Lung (tissue), 17 donors: ENCODE measurements at places on chromosomes 4 and X. TPM values are rescaled to one million over a fixed set of nuclear protein-coding genes. Genes with fewer than 3 reads are reported as not detected.

CSN3 gene
- total RNA-seq: not detected

DNA sequence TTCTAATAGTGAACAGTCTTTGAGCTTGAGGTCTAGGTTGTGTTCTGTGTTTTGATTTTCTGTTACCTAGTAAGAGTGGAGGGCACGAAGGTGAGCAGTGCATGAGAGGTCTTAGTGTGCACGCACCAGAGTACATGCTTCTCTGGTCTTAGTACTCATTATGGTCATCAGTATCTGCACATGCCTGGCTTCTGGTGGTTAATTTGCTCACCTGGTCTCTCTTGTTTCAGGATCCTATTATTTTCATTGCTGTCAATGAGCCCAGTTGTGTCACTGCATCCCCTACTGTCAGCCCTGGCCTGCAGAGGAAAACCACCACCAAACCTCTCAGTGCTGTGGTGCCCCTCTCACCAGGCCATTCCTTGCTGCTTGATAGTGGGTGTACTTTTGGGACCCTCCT is 54.8 kb downstream of the NSUN7 start:
- DNase-seq: no peak

BEX1 gene
- 0.89 TPM for total RNA-seq

ARMCX2 gene
- total RNA-seq: 58.4 TPM

GRCh38 chr4:8185930-8186329 is 13.2 kb upstream of the SH3TC1 start:
- DNase-seq: no peak

HSFX1 gene
- 0.97 TPM for total RNA-seq

CLDN34 gene
- 0.34 TPM for total RNA-seq

FMR1NB gene
- total RNA-seq: not detected

CSTF2 gene
- 18.5 TPM for total RNA-seq

DNA sequence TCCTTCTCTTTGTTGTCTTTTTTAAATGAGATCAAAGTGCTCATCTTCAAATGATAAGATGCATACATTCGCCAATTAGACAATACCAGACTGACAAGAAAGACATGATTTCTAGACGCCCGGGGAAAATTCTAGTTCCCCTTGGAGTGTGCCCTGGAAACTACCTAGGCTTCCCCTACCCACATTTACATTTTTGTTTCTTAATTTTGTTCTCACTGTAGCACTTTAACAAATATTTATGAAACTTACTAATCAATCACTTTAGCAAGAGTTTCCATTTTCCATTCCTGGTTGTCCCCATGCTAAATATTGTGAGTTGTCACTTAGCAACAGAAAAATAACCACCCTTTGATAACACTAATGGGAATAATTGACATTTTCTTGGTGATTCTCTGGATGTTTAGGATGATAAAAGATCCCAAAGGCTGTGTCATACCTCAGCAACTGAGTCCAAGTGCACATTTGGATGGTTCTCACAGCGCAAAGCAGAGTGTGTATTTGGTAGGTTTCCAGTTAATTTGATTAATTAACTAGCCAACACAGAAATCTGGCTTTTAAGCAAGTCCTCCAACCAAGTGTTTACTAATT is 69.6 kb downstream of the FGFBP1 start:
- no peak for DNase-seq

DNA sequence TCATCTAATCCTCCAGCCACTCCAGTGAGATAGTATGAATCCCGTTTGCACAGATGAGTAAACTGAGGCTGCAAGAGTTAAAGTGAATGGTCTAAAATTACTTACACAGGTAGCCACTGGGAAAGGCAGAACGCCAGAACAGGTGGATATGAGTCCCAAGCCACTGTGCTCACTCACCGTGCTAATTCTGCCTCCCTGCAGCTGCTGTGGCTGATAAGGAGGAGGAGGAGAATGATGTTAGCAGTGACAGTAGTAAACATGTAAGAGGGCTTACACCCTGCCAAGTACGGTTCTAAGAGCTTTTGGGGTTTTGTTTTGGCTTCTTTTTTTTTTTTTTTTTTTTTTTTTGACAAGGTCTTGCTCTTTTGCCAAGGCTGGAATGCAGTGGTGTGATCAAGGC is 90.5 kb upstream of the PRPS2 start:
- no peak for DNase-seq
